Stimulated activated CD8-positive, alpha-beta memory T cell treated with anti-CD3 and anti-CD28 coated beads, Interleukin-7, amount 100 ng/mL, for 1 hour (primary cell): ENCODE measurements at places on chromosomes 7 and 10.

DNA sequence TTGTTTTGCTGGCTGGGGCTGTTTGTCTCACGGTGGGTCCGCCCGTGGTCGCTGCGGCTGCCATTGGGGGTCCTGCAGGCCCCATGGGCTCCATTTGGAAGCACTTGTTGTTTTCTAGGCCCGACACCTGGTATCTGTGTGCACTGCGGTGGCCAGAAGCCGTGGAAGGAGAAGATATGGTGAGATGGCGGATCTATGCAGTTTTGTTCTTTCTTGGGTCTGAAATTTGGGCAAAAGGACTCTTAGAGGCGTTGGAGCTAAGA is 109.5 kb upstream of the SHH start:
- DNase-seq, result no peak

DNA sequence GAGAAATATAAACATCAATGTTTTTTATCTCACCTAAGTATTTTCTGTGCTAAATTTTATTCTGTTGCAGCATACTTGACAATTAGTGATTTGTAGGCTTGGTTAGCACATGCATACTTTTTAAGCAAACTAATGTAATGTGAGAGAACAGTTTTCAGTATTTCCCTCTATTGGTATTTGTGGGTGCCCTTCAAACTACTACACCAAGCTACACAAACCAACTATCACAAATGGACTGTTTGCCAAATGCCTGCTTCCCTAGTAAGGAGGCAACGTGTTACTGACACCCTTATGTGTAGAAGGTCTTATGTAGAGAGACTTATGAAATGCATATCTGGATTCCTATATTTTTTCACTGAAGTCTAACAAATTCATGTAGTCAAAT is 98.4 kb upstream of the FZD1 start:
- no peak for DNase-seq

GRCh38 chr7:6630007-6630849 is 6.9 kb upstream of the ZNF316 start:
- DNase-seq, result no peak

GRCh38 chr10:88991161-88991898 is 732 bp downstream of the FAS start:
- DNase-seq, result peak; percentile 25

GRCh38 chr10:127720142-127720541 is 16.8 kb upstream of the FOXI2 start:
- no peak for DNase-seq

- no peak for DNase-seq
These were observed 214.3 kb downstream of the DGKB start for GRCh38 chr7:14688208-14688607.
